ENCODE measurements at places on chromosomes 2 and 18. TPM values are rescaled to one million over a fixed set of nuclear protein-coding genes. Genes with fewer than 3 reads are reported as not detected.

GRCh38 chr2:1306014-1306686 is 107.1 kb upstream of the TPO start:
- no peak for DNase-seq

GRCh38 chr2:83221258-83221657 is 1237.8 kb downstream of the SUCLG1 start:
- no peak for DNase-seq

DNA sequence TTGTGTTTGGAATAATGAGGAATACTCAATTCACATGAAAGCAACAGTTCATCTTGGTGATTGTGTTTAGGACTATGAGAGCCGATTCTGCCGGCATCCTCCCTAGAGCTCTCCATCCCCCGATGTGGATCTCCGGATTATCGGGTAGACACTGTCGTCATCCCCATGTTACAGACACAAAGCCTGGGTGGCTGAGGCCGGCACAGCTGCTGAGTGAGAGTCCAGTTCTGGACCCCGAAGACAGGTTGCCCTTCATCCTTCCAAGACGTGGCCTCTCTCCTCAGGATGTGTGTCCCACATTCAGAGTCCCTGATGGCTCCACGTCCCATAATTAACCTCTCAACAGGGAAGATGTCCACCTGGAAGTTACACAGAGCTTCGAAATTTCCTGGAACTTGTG is 129.3 kb downstream of the HDAC4 start:
- no peak for DNase-seq

DNA sequence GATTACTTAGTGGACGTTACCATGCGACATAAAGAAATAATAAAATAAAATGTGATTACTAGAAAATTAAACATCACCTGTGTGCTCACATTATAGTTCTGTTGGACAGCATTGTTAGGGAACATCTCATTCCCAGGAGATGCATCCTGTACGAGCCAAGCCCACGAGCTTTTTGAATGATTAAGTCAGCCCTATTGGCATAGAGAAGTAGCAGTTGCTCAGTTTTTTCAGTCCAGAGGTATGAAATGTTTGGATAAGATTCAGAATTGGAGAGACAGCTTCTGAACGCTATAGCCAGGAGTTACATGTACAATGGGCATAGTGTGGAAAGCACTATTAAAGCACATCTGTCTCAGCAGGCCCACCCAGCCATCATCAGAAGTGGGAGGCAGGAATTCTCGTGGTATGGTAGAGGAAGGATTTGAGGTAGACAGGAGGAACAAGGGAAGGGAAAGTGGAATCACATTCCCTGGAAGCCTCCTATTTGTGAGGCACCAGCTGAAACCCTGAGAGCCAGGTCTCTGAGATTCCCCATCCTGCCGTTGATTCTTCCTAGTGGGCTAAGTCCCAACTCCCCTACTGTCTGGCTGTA is 8.6 kb downstream of the SPATS2L start:
- no peak for DNase-seq

- DNase-seq, result no peak
These were observed 9.4 kb upstream of the SPATS2L start for GRCh38 chr2:200297100-200297499.

DNA sequence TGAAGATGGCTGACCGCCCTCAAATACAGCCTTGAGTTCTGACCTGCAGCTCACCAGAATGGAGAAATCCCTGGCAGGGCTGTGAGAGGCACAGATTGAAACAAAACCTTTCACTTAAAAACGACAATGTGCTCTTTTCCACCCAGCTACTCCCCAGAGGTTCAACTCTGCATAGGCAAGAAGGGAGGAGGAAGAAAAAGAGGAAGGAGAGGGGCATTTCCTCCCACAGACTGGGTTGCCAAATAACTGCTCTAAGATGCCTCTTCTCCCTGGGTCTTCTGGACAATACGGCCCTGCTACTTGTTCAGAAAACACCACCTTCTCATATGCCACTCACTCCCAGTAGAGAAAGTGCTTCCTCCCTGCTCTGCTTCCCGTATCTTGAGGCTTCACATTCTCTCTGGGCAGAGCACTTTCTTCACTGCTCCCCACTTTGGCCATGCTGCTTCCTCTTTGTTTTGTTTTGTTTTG is 136.4 kb upstream of the SLC1A4 start:
- no peak for DNase-seq

DNA sequence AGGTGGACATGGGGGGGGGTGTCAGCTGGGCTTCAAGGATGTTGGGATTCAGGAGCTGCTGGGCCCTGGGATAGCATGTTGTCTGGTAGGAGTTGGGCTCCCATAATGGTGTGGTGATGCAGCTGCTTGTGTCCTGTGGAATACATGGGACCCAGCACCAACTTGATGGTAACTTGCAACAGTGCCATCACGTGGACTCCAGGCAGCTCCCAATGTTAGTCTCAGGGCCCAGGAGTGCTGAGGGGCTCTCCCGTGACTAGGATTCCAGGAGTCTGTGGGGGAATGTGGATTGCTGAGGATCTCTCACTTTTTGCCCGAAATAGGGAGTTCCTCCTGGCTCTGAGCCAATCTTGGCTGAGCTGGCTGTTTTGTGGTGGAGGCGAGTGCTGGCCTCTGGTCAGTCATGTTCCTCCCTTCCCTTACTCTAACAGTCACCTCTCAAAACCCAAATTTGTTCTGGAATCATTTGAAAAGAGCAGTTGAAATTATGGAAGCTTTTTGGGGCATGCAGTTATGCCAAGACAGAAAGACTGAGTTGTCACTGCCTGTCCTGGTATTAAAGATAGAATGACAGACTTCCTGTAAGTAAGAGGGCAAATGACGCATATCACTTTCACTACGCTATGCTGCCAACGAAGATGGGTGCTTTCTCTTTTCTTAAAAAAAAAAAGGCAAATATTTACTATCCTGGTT is 607.1 kb downstream of the ADCYAP1 start:
- no peak for DNase-seq

GRCh38 chr2:100623930-100624329 is 61.1 kb downstream of the PDCL3 start:
- DNase-seq, result no peak

DNA sequence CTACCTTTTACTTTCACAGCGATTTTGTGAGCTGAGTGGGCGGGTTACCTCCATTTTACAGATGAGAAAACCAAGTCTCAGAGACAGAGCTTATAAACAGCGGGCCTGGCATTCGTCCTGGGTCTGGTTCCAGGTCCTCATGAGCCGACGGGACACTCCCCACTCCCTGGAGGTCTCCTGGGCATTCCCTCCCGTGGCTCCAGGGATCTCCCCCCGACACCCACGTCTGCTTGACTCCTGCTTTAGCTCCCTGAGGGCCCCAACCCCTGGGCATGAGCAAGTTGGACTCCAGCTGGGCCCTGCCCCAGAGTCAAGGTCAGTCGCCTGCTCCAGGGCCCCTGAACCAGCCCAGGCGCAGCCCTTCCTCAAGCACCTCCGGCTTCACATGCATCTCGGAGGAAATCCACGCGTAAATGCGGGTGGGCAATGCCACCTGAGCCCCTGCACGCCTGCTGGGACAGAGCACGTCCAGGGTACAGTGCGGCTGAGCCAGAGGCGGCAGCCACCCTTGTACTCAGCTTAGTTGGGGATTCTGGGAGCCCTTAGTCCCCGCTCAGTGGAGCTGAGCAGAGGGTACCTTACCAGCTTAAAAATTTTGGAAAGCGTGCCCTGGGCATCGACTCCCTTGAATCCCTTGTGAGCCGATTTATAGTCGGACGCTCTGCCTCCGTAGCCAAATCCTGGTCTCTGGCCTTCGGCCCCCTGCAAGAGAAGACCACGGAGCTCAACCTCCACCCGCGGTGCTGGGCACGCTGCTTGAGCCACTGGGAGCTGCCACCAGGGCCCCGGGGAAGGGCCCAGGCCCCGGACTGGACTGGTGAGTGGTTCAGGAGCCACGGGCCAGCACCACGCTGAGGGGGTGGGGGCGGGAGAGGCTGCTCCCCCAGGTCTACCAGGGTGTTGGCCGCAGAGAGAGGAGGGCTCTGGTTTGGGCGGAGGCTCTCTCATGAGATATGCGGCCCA is 148.1 kb downstream of the MBP start:
- DNase-seq, result no peak

DNA sequence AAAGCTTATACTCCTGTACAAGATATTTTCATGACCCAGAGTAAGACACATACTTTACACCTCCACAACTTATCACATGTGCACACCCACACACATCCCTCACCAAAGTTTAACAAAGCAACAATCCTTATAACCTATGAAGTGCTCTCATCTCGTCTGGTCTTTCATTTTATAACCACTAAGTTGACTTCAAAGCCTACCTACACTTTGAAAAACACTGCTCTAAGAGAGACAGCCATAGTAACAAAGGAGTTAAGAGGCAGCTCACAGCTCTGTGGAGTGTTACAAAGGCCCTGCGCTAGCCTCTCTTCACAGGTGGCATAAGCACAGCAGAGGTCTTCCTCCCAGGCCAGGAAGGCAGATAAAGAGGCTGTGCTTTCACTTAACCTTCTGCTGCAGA is 69.7 kb upstream of the TMEM200C start:
- no peak for DNase-seq

GRCh38 chr2:110716959-110717645 is 15.3 kb upstream of the ACOXL start:
- no peak for DNase-seq

DNA sequence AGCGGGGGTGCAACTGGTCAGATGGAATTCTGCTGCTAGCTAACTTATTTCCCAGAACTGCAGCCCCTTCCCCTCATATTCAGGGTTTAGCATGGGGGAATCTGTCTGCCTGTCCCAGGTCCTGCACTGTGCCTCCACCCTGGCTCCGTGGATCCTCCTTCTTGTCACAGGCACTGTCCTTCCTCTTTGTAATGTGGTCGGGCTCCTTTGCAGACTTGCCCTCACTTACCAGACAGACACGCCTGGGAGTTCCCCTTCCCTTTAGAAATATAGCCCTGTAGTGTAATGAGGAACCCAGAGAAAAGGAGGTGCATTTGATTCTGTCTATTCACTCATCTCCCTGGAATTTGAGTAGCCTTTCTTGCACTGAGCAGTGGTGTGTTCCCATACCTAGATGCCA is 108.7 kb downstream of the TRIM43 start:
- DNase-seq, result no peak

GRCh38 chr2:173151671-173152401 is 76.2 kb downstream of the MAP3K20 start:
- no peak for DNase-seq

- no peak for DNase-seq
These were observed 84.7 kb downstream of the ZNF407 start for GRCh38 chr18:74682141-74682990.

- DNase-seq, result no peak
These were observed 1544.2 kb upstream of the TMEFF2 start for GRCh38 chr2:193738892-193739291.

DNA sequence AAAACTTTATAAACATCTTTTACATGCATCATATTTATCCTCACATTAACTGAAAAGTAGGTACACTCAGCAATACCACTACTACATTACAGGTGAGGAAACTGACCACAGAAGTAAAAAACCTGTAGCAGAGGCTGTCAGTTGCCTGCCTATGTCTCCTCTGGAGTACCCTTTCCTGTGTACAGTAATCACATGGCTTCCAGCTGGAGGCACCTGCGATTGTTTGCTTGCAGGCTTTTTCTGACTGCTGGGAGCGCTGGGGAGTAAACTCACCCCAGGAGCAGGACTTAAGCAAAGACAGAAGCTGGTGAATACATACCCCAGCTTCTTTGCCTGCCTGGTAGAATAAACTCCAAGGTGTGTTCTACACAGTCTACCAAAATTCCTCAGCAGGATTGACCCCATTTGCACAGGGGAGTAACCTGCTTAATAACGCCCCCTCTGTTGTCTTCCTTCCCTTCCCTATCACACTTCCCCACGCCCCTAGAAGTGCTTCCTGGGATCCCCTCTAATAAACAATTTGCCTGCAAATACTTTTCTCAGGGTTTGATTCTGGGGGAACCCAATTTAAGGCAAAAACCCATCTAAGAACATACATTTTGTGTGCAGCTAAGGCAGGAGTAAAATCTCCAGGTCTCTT is 138.9 kb downstream of the PTH2R start:
- no peak for DNase-seq

DNA sequence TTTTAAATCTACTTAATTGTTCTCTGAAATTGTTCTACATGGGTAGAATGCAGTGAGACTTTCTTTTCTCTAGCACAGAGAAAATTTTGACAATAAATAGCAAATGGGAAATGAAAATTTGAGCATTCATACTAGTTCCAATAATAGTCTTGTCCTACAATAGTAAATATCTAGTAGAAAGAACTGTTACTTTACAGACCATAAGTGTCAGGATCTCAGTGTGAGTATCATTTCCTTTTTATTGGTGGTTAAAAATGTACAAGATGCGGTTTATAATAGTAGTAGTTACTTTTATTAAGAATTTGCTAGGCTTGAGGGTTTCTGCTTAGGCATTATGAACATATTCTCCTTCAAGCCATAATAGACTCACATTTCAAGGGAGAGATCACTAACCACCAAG is 43.2 kb downstream of the KCNE4 start:
- DNase-seq, result no peak

GRCh38 chr2:16350211-16350610 is 315.4 kb downstream of the CYRIA start:
- DNase-seq, result no peak

DNA sequence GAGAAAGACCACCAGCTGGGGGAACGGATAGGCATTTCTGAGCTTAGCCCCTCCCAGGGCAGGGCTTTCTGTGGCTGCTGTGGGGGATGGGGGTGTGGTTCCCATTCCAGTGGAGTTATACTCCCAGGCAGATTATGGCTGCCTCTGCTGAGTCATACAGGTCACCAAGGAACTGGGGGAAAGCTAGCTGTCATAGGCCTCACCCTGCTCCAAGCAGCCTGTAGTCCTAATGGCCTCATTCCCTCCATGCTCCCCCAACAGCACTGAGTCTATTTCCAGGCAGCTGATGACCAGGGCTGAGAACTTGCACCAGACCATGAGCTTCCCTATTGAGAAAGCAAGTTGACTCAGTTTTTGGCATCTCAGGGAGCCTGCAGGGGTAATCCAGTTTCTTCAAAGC is 87.1 kb downstream of the GPR39 start:
- no peak for DNase-seq

DNA sequence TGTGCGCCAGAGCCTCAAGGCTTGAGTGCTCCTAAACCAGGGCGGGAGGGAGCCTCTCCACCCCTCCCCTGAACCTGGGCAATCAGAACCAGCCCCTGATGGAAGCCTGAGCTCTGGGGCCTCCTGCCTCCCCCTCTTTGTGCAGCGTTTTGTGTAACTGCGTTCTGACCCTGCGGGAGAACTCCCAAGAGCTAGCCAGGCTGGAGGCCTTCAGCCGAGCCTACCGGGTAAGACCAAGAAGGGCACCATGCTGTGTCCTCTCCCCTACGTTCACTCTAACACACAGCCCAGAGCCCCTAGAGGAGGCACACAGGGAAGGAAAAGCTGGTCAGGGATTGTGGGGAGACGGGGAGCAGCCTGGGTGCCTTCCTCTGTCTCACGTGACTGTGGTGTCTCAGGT is 108.0 kb downstream of the PLB1 start:
- no peak for DNase-seq

- DNase-seq, result no peak
These were observed 918.1 kb upstream of the LRATD1 start for GRCh38 chr2:13714466-13714865.

GRCh38 chr2:222408684-222409083 is 15.7 kb upstream of the SGPP2 start:
- DNase-seq, result no peak

GRCh38 chr2:40096360-40096759 is 317.3 kb upstream of the THUMPD2 start:
- DNase-seq, result no peak

GRCh38 chr2:119517433-119517832 is 6.8 kb downstream of the SCTR start:
- no peak for DNase-seq

ITGAV gene
- total RNA-seq, result 40.0 TPM

ALPI gene
- not detected for total RNA-seq

RAD51AP2 gene
- 0.04 TPM for total RNA-seq

DCDC2C gene
- not detected for total RNA-seq

DLGAP1 gene
- 1.5 TPM for total RNA-seq

SDC1 gene
- total RNA-seq, result 517 TPM

SLC4A5 gene
- total RNA-seq, result 1.7 TPM
